ENCODE measurements at places on chromosomes 1 and 21.
A peak's percentile ranks its signal among the peaks of the same experiment; 100 is the strongest.

- DNase-seq: no peak
These were observed 181.9 kb upstream of the KCNK2 start for GRCh38 chr1:214900590-214900989.

- DNase-seq: no peak
These were observed 109.8 kb downstream of the ACBD6 start for GRCh38 chr1:180392427-180393145.

- DNase-seq: no peak
These were observed 41.6 kb downstream of the UBASH3A start for GRCh38 chr21:42445311-42445710.

DNA sequence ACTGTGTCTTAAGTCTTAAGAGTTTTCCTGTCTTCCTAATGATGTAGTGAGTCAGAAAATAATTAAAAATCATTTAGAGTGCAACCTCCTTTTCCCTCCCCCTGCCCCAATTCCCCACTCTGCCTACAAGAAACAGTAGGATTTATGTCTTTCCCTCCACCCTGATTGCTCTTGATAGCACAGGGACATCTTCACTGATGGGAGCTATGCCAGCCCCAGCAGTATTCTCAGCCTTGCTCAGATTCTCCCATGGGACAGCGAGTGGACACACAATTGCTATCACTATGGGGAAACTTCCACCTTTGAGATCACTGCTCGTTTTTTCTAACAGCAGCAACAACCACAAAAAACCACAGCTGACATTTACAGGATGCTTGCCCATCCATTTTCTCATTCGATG lies 216.6 kb upstream of the PLXNA2 start:
- no peak for DNase-seq

- peak; percentile 93 for DNase-seq
These were observed 29.3 kb downstream of the TNNT2 start for GRCh38 chr1:201348211-201348566.

All from osteoblast (primary cell).